ENCODE measurements at places on chromosomes 13 and 19.

DNA sequence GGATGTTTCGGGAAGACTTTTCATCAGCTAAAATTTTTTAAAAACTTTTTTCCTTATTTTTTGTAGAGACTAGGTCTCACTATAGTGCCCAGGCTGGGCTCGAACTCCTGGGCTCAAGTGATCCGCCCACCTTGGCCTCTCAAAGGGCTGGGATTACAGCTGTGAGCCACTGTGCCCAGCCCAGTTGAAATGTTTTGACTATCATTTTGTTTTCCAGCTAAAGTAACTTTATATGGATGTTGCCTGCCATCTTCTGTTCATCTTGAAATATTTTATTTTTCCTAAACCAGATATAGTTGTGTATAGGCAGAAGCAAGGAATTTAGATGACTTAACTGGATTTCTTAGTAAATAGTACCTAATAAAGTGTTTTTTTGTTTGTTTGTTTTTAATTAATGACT, 7.0 kb downstream of the CAB39L start:
- DNase-seq, result no peak

DNA sequence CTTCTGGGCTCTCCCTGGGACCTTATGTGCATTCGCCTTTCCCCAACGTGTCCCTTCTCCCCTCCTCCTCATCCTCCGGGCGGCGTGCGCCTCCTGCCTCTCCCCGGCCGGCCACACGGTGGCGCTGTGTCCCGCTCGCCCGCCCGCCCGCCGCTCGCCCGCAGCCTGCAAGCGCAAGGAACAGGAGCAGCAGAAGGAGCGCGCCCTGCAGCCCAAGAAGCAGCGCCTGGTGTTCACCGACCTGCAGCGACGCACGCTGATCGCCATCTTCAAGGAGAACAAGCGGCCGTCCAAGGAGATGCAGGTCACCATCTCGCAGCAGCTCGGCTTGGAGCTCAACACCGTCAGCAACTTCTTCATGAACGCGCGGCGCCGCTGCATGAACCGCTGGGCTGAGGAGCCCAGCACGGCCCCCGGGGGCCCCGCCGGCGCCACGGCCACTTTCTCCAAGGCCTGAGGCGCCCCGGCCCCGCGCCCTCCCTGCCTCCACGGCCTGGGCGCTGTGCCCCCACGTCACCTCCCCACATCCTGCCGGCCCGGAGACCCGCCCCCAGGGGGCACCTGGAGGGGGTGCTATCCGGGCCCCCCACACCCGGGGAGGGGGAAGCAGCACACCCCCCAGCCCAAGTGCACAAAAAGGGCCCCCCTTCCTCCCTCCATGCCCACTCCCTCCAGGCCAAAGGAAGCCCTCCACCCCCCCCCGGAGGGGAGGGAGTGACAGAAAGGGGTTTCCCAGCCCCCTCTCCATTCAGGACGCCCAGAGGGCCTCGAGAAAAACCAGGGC, 21.9 kb downstream of the ONECUT3 start:
- no peak for DNase-seq

- DNase-seq, result no peak
Measured at GRCh38 chr13:85405316-85405897, 393.8 kb downstream of the SLITRK6 start.

- DNase-seq, result no peak
Measured at GRCh38 chr13:113928685-113929627, 44.9 kb downstream of the C13orf46 start.

- peak; percentile 62 for DNase-seq
Measured at GRCh38 chr13:24270639-24271141, 38.7 kb upstream of the C1QTNF9 start.

GRCh38 chr13:59047546-59047945, 1116.2 kb downstream of the DIAPH3 start:
- no peak for DNase-seq

DNA sequence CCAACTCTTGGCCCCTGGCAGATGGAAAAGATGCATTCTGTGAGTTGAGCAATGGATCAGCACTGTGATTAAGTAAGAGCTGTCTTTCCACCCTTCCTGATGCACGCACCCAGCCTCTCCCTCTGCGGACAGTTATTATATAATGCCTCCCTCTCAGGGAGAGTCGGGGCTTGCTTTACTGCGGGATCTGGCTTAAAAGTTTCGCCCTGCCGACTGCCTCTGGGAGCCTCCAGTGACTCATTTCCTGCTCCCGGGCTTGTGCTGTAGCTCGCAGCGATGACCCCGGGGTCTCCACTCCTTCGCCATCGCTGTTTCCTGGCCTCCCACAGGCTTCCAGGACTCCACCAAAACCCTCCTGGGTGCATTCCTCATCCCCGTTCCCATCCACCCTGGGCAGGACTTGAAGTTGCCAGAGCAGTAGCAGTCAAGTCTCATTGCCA, 107.4 kb upstream of the SLC7A1 start:
- DNase-seq, result no peak

DNA sequence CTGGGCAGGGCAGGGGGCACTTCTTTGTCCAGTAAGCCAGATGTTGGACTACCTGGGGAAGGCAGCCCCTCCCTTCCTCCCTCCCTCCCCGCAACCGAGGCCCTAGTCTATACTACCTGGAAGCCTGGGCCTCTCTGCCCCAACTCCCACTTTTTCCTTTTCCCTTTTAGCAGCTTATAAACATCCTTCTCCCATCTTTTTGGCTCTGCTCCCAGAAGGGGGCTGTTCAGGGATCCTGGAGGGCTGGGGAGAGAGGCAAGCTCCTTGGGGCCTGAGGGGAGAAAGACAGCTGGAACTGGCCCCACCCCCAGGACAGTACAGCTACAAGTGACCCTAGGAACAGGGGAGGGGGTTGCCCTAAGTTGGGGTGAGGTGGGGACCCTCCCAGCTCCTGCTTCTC, 44.9 kb downstream of the LYL1 start:
- DNase-seq, result no peak

DNA sequence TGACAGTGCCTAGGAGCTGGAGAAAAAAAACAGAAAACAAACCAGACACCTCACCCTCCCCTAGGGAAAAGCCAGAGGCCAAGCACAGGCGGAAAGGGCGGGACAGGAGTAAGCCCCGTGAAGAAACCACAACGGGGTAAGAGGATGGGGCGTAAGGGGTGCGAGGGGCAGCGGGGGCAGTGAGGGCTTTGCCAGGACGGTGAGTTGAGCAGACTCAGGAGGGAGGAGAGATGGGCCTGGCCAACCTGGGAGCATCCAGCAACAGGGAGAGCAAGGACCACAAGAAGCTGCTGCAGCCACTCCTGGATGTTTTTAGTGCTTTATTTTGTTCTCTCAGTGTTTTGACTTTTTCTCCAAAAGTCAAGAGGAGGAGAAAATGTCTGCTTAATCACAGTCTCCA, 114.1 kb upstream of the SOX1 start:
- DNase-seq, result no peak

DNA sequence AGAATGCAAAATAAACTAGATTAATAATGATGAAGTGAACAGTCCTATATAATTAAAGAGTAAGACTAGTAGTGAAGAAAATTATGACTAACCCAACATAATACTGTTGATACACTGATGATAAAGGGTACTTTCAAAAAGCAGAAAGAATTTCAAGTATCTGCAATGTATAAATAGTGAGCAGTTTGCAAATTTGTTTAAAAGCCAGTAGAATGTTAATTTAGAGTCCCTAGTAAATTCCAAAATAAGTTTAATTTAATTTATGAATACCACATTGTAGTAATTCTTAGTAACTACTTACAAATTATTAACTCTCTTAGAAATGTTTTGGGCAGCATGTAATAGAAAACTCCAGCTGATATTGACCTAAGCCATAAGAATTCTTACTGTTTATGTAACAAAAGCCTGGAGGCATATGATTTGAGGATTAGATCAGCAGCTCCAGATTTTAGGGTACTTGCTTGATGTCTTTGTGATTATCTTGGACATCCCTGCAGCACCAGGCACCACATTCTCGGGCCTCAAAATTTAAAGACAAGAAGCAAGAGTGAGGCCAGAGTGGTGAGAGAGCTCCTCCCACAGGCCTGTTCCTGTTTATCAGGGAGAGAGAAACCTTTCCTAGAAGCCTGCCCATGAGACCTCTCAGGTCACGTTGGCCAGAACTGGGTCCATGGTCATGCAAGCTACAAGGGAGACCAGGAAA, 67.6 kb upstream of the TDRD3 start:
- DNase-seq, result no peak

DNA sequence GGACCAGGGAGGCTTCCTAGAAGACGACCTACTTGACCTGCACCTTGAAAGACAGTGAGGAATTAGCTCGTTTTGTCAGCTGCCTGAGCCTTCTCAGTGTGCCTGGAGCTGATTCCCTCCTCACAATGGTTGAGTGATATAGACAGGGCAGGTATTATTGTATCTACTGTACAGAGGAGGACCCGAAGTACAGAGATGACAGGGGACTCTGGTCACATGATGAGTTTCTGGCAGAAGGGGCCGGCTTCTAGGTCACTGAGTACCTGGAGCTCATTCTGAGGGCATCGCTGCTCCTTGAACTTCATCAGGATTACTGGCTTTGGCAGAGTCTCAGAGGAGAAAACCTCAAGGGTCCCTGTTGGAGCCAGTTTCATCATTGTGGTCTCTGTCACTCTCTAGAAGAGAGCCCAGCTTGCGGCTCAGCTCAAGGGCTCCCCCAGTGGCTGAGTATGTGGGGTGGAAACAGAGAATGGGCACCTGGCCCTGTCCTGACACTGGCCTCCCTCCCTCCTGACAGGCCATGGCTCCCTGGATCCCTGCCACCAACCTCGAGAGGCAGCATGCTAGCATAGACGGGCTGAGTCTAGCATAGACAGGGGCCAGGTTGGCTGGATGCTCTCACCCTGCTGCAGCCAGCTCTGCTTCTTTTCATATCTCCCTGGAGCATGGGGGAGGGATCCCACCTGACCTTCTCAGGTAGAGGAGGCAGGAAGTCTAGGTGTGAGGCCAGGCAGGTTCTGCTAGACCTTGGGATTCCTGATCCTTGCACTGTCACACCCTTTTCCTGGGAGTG, 38.7 kb downstream of the NFIX start:
- DNase-seq, result peak; percentile 65

GRCh38 chr13:36242761-36243160, 28.4 kb upstream of the SOHLH2 start:
- no peak for DNase-seq

DNA sequence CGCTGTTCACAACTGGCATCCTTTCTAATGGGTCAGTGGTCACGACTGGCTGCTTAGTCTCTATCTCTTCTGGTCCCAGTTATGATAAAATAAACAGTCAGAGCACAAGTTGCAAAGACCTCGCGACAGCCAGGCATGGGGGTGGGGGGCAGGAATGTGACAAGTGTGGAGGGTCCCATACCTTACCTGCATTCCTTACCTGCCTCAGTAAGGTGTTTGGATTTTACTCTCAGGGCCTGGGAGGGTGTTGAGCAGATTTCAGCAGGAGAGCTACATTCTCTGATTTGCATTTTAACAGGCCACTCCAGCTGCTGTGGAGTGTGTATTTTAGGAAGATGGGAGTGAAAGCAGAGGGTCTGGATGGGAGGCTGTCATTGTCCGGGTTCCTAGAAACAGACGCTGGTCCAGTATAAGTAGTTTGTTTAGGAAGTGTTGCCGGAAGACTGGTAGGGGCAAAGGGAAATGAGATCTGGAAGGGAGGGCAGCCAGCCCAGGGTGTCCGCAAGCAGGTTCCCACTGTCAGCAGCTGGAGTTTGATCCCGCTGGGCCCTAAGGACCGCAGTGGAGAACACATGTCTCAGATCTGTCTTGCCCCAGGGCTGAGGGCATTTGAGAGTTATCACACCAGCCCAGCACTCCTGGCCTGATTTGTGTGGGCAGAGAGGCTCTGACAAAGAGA, 920.0 kb downstream of the UQCRFS1 start:
- no peak for DNase-seq

GRCh38 chr13:45092663-45093062, 27.6 kb upstream of the GTF2F2 start:
- DNase-seq, result no peak

DNA sequence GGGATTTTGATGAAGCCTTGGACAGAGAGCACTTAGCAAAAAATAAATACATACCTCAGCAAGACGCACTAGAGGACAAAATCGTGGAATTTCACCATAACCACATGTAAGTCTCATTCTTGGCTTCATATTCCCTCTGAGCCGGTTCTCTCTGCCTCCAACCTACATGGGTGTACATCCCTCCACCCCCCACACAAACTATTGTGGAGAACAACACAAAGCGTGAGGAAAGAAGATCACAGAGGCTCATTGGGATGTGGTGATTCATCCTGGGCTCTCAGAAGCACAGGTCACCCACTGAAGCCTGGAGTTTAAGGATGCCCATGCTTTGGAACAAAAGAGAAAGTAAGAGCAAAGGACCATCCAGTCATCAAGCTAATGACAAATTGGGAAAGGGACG, 192.2 kb downstream of the STK24 start:
- no peak for DNase-seq

DNA sequence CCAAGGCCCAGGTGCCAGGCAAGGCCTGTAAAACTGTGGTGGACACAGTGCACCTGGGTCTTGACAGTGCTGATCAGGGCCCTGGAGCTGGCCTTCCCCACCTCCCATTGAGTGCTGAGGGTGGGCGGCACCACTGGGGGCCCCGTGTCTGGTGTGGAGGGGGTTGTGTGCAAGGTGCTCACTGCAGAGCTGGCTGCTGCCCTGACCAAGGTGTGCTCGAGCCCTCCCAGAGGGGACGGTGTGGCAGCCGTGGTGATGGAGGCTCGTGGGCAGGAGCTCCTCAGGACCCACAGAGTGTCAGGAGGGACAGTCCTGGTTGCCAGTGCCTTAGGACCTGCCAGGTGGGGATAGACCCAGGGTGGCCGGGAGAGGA, 23.0 kb downstream of the ATP4B start:
- DNase-seq, result no peak

DNA sequence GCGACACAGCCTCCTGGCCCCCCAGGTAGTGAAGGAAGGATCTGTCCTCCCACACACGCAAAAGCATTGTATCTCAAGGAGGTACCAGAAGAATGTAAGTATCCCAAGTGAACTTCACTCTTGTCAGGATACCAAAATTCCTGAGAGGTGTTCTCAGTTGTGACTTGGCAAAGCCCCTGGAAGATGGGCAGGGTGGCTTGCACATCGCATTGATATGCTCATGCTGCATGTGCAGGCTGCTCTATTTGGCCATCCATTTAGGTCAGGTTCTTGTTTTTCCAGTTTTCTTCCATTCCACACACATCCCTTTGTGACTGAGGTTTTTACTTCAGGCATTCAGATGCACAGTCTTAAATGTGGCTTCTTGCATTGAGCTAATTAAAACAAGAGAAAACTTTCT, 382.8 kb downstream of the FOXO1 start:
- no peak for DNase-seq

DNA sequence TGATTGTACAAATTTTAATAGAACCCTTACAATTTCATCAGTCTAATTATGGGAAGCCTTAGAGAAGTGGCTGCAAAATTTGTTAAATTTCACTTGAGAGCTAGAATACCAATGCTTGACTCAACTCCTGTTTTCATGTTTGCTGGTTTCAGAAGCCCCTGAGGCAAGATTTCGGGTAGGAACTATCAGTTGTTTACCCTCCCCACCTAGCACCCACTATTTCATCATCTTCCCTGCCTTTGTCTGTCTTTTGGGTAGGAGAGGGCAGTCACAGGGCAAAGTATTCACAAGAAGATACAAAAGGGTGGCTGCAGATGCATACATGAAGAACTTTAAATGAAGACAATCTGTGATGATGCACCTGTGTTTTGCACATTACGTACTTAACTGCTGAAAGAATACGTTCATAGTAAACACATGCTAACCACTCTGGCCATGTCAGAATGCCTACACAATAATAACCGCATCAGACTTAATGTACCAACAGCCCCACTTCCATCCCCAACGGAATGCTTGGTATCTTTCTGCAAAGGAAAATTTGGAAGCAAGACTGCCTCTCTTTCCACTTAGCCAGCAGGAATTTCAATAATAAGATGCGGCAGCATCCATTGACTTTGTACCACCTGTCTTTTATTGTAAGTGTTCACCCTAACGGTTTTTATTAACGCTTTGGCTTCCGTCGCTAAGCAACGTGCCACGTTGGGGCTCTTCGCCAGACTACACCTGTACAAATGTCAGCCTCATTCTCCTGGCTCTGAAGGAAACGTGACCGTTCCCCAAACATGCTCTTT, 30.4 kb downstream of the TPT1 start:
- DNase-seq, result no peak

Data from stimulated activated CD4-positive, alpha-beta T cell treated with anti-CD3 and anti-CD28 coated beads, Interleukin-2, amount 100 ng/mL, for 24 hours (primary cell).